ENCODE measurements at places on chromosomes 6 and 20.
A peak's percentile ranks its signal among the peaks of the same experiment; 100 is the strongest.

DNA sequence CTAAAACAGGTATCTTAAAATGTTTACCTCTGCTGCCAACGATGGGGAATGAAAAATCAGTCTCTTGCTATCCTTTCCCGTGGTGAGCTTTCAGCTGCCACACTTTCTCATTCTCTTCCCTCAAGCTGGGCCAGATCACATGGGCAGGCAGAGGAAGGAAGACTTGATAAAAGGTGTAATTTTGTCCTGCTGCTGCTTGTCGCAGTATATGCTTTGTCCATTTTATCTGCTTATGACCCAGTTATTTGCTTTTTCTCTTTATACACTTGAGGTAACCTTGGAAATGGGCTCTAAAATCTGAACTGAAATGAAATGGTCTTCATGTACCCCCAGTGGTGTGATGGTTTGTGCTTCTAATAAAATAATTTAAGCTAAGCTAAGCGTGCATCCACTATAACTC lies 695.9 kb upstream of the FLRT3 start:
- DNase-seq = no peak

DNA sequence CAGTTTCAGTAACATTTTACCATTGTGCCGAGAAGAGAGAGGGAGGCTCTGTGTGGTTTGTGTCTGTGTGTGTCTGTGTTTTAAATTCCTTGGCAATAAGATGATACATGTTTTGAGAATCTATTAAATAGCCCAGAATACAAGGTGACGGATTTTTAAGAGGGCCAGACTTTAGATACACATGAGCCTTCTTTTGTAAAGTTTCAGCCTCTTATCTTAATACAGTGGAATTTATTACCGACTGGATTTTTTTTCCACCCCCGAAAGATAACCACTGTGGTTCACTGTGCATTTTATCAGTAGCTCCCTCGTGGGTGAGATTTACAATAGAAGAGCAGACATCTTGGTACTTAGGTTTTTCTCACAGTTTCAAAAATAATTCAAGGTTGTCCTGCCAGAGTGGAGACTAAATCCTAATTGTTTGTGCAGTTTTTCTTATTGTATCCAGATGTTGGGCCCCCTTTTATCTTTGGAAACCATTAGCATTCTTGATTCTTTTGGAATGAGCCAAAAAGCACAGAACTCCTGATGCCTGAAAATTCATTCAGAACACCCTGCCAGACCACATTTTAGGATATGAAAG lies 49.9 kb downstream of the STK4 start:
- DNase-seq = no peak

GRCh38 chr6:3707024-3707423 lies 44.5 kb downstream of the PXDC1 start:
- no peak for DNase-seq

GRCh38 chr6:123640567-123641187 lies 3.9 kb upstream of the TRDN start:
- no peak for DNase-seq

GRCh38 chr6:35082046-35082732 lies 59.0 kb downstream of the TCP11 start:
- DNase-seq = no peak

- DNase-seq = no peak
Measured at GRCh38 chr6:108179741-108180140, 13.9 kb downstream of the NR2E1 start.

DNA sequence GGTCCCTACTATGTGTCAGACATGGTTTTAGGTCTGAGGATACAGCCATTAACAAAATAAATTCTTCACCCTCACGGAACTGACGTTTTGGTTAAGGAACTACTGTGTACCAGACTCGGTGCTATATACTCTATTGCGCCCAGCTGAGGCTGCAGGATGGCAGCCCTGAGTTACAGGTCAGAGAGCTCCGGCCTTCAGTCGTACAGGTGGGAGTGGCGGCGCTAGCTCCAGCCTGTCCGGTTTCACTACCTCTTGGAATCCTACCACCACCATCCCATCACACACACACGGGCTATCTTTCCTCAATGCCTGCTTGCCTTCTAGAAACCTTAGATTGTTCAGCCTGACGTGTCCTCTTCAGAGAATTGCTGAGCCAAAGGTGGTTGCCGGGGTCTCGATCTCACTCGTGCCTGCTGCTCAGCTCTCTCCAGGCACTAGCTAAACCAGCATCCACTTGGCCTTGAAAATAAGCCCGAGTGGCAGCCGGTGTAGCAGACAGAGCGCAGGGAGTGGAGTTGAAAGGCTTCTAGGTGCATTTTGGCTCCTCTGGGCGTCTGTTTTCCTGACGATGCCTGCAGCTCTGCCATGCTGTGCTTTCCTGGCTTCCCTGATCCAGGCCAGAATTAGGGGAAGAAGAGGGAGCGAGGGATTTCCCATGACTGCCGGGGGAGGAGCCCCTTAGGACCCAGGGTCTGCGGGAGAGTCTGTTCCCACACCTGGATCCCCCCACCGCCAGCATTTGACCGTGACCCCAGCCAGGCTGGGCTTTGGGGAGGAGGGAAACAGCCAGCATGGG lies 1.1 kb upstream of the TCF15 start:
- DNase-seq = no peak

GRCh38 chr20:3673221-3674070 lies 8.4 kb downstream of the ADAM33 start:
- no peak for DNase-seq

- DNase-seq = no peak
Measured at GRCh38 chr6:110617057-110617456, 140.6 kb upstream of the SLC22A16 start.

GRCh38 chr6:116665464-116665863 lies 3.1 kb downstream of the ZUP1 start:
- DNase-seq = no peak

GRCh38 chr6:112620812-112621569 lies 273.9 kb downstream of the RFPL4B start:
- no peak for DNase-seq

DNA sequence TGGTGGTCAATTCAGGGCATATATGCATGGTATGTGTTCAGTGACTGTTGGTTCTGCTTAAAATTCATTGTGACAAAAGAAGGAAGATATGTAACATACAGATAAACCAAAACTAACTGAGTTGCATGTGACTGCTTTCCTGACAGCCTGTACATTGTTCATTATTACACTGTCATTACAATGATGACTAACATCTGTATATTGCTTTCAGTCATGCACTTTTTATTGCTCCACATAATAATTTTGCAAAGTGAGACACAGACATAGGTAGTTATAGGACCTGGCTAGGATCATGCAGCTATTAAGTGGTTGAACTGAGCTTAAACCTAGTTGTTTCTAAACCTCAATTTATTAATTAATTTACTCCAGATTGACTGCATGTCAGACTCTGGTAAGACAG lies 703.2 kb downstream of the HDGFL1 start:
- DNase-seq = no peak

- no peak for DNase-seq
Measured at GRCh38 chr6:56840467-56841380, 114.2 kb upstream of the BEND6 start.

GRCh38 chr6:51459958-51460357 lies 627.5 kb downstream of the PKHD1 start:
- no peak for DNase-seq

DNA sequence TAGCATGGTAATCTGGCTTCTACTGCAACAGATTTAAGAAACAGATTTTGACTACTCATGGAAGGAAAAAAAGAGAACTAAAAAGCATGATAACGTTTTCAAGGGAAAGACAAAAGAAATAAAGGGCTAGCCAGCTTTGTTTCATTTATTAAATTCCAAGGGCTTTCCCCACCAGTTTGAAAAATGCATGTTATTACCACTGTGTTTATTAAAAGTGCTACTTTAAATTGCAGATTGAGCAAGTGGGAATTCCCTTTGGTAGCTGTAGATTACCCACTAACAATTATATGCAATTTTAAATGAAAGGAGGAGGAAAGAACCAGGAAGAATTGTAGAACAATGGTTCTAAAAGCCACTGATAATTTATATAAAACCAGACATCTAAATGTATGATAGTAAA lies 40.6 kb upstream of the NHSL1 start:
- no peak for DNase-seq

- no peak for DNase-seq
Measured at GRCh38 chr20:51189814-51190782, 167.2 kb upstream of the KCNG1 start.

- no peak for DNase-seq
Measured at GRCh38 chr20:4021906-4022305, 6.5 kb upstream of the RNF24 start.

- DNase-seq = no peak
Measured at GRCh38 chr6:159260208-159260607, 91.0 kb downstream of the FNDC1 start.

DNA sequence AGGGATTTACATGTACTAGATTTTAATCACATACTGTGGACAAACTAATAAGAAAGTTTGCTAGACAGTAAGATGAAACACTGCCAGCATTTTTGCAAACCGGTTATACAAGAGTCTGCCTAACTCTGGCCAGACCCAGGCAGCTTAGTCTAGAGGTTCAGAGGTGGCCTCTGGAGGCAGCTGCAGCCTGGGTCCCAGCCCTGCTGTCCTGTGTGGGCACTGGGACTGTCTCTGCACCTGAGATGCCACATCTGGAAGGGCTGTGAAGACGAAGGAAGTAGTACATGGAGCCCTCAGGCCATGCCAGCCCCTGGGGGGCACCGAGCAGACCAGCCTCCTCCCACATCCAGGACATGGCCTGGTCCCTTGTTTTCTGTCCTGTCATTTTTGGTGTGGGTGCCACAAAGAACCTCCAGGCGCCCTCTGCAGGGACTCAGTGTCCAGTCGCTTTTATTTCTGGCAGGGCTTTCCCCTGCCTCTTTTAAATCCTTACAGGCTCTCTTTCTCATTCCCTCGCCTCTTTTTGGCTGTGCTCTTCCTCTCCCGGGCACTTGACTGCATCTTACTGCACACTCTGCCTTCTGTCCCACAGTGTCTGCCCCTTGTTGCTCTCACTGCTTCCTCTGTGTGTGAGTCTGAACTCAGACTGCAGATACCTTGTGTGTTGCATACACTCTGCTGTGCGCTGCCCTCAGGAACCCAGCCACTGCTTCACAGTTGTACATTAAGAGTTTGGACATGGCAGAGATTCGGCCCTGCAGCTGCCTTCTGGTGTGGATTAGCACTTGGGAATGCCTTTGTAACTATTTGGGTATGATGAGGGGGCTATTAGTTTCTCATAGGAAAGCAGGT lies 216.7 kb downstream of the ZDHHC14 start:
- peak; percentile 4 for DNase-seq
